ENCODE measurements at places on chromosomes 13 and 19. TPM values are rescaled to one million over a fixed set of nuclear protein-coding genes. Genes with fewer than 3 reads are reported as not detected.

The ZNF575 gene
- 2.8 TPM for total RNA-seq

The GPR18 gene
- total RNA-seq = 0.38 TPM

The PRDX2 gene
- 101 TPM for total RNA-seq

The OVOL3 gene
- total RNA-seq = not detected

The ERICH4 gene
- not detected for total RNA-seq

The IL4I1 gene
- total RNA-seq = 1.6 TPM

The RGL3 gene
- 55.8 TPM for total RNA-seq

GRCh38 chr19:39065928-39066327, 18.2 kb upstream of the ACP7 start:
- no peak for DNase-seq

GRCh38 chr19:46449228-46449627, 20.5 kb upstream of the PNMA8C start:
- no peak for DNase-seq

GRCh38 chr13:79401259-79402070, 4.6 kb downstream of the RBM26 start:
- DNase-seq = no peak

- DNase-seq = no peak
Measured at GRCh38 chr13:74243637-74244526, 109.7 kb upstream of the KLF12 start.

- DNase-seq = no peak
Measured at GRCh38 chr19:12726988-12727316, 3.2 kb upstream of the TNPO2 start.

GRCh38 chr19:32717496-32717895, 2.1 kb upstream of the TDRD12 start:
- no peak for DNase-seq

DNA sequence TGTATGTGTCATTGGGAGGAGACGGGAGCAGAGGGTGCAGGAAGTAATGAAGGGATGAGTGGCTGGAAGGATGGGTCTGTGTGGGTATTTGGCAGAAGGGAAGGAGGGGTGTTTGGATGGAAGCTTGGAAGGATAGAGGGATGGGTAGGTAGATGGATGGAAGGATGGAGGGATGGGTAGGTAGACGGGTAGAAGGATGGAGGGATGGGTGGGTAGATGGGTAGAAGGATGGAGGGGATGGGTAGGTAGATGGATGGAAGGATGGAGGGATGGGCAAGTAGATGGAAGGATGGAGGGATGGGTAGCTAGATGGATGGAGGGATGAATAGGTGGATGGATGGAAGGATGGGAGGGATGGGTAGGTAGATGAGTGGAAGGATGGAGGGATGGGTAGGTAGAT, 41.7 kb upstream of the EHD2 start:
- DNase-seq = no peak

DNA sequence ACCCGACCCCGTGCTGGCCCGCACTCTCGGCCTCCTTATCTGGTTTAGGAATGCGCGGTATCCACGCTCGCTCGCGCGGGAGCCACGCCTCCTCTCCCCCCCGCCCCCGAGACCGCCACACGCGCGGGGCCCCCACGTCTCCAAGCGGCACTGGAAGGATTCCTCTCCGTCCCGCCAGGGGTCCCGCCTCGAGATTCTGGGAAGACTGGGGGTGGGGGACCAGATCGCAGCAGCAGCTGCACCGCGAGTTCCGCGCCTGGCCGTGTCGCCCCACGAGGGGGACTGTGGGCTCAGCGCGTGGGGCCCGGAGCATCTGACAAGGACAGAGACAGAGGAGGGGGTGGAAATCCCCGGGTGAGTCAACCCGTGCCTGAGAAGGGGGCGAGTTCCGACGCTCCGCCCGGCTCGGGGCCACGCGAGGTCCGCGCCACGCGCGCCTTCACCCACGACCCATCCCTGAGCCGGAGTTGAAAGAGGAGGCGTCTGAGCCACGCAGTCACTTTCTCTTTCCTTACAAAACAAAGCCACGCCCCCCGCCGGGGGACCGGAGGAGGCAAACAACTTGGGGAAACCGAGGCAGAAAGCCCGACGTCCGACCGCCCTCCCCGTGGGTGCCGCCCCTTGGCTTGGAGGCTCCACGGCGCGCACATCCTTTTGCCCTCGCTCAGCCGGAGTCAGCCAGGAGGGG, 814 bp downstream of the S1PR2 start:
- peak; percentile 61 for DNase-seq

- DNase-seq = no peak
Measured at GRCh38 chr13:39603424-39603947, 493 bp upstream of the LHFPL6 start.

DNA sequence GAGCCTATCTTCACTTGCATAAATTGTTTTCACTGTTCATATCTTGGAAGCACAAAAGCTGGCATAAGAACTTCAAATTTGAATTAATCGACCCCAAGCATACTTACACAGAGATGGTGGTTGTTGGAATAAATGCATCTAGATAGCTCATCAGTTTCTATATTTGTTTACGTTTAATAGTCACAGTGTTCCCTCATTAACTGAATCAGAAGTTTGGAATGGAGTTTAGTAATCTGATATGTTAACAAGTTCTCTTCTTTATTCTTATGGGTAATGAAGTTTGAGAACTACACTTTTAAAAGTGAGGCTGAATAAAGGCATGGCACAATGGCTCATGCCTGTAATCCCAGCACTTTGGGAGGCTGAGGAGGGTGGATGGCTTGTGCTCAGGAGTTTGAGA, 886.7 kb upstream of the PCDH20 start:
- DNase-seq = no peak

DNA sequence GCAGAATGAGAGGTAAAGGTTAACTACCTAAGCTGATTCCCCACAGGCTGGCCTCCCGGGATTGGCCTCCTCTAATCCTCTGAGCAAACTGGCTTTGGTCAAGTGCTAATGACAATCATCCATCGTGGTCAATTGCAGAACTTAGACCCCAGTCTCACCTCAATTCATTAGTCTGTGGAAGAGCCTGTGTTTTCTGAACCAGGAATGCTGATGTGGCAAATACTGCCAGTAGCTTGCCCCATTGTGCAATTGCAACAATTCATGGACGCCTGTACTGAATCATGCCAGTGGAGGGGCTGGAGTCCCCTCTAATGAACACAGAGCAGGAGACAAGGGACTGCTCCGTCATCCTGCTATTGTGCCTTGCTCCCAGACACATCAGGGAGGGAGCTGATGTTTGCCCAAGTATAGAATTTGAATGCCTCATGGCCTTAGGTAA, 1256.5 kb downstream of the EFNB2 start:
- DNase-seq = no peak

DNA sequence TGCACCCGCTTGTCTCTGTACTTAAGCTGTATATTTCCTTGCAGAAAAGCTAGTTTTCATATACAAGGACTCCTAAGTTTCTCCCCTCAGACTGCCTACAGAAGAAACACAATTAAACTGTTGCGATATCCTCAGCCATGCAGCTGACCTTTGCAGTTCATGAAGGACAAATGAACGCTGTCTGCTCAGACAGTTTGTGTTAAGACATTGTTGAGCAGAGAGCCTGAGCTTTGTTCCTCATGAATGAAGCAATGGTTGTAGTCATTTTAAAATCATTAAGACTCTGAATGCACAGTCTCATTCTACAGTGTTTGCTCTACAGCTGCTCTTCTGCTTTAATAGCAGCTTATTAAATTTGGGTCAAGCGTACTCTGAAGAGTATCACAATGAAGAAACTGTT, 23.2 kb upstream of the MAB21L1 start:
- DNase-seq = no peak

DNA sequence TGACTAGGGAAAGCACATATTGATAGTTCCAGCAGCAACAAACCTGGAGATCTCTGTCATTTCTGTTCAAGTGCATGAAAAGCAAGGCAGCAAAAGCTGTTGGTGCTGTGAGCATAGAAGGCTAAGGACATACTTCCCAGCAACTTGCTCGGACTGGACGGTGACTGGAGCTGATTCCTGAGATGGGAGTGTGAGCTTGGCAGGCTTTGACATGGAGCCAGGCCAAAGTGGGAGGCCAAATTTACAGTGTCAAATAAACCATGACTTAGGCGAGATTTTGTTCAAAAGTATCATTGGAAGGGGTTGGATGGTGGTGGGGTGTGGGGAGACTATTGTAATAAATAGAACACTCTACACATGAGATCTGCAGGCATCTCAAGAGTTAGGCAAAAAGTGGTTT, 5.9 kb upstream of the ARGLU1 start:
- peak; percentile 56 for DNase-seq

DNA sequence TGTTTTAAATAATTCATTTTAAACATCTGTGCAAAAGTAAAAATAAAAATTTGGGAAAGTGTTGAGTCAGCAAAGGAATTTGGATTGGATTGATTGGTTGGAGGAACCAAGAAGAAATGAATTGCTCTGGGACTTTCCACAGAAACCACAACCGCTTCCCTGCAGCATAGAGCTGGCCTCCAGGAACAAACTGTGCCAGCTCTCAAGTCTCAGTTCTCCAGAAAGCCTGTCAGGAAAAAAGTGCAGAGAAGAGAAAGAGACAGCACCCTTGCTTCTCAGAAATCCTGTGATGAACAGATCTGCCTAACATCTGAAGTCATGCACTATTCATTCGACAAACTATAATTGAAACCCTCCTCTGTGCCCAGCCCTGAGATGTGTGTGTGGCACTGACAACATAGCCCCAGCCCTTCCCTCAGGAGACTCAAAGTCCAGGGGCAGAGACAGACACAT, 14.8 kb downstream of the LYPD3 start:
- DNase-seq = no peak

- DNase-seq = peak; percentile 65
Measured at GRCh38 chr19:13134626-13135025, 15.5 kb downstream of the STX10 start.

GRCh38 chr19:49981603-49982593, 20.9 kb upstream of the SIGLEC11 start:
- DNase-seq = no peak

- no peak for DNase-seq
Measured at GRCh38 chr13:34847766-34848165, 94.3 kb upstream of the NBEA start.

GRCh38 chr19:28563964-28564921, 648.7 kb downstream of the UQCRFS1 start:
- DNase-seq = no peak

- no peak for DNase-seq
Measured at GRCh38 chr13:103568314-103568713, 502.1 kb upstream of the SLC10A2 start.

- no peak for DNase-seq
Measured at GRCh38 chr19:13012690-13013608, 17.7 kb downstream of the NFIX start.

DNA sequence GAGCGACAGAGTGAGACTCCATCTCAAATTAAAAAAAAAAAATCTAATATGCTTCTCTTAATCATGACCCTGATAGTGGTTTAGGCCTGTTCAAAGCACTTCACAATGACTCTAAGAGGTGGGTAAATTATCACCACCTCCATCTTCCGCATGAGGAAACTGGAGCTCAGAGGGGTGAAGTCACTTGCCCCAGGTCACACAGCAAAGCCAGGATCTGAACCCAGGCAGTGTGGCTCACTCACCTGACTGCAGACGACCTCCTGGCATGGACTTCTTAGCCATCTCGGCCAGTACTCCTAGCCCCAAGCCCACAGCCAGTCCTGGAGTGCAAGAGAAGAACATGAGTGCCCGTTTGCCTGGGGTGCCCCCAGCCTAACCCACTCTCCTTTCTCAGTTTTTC, 6.9 kb downstream of the COQ8B start:
- no peak for DNase-seq

GRCh38 chr19:30209617-30210600, 162.3 kb upstream of the ZNF536 start:
- DNase-seq = no peak

GRCh38 chr19:17076543-17076991, 990 bp downstream of the MYO9B start:
- DNase-seq = no peak

DNA sequence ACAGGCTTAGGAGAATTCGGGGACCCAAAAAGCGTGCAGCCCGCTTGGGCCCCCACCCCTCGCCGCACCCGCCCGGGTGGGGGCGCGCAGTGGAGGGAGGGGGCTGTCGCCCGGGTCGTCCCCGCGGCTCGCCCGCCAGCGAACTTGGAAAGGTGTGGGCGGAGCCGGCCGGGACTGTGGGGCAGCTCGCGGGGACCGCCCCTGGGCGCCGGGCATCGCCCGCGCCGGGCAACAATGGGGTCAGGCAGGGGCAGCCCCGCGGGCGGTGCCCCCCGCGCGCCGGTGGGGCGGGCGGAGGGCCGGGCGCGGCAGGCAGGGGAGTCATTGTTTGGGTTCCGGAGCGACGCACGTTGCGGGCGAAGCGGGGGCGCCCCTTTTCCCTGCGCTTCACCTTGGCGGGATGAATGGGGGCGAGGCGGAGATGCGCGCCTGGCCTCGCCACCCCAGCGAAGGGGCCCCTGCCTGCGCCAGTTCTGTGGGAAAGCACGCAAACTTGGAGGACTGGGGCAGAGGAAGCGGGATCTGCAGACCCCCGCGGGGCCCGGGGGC, 647 bp upstream of the KLF12 start:
- peak; percentile 66 for DNase-seq

GRCh38 chr13:28530729-28531076, 35.8 kb upstream of the FLT1 start:
- DNase-seq = no peak

DNA sequence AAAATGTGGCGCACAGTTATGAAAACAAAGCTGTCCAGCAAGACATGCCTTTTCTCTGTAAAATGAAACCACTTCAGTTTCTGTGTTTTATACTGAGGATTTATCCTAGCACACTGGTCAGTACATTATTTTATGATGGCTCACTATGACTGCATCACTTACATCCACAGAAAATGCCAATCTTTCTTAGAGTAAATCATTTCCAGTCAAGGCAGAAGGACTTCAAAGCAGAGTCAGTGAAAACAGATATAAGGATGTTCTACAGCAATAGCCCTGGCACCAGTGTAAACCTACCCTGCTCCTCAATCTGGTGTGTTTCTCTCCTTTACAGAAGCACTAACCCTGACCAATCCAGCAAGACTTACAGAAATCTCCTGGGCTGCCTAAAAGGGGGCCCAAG, 473.5 kb downstream of the GPC6 start:
- no peak for DNase-seq

GRCh38 chr19:55621205-55621672, 3.1 kb downstream of the ZNF784 start:
- DNase-seq = no peak

GRCh38 chr13:77515785-77516184, 19.7 kb upstream of the SCEL start:
- no peak for DNase-seq

DNA sequence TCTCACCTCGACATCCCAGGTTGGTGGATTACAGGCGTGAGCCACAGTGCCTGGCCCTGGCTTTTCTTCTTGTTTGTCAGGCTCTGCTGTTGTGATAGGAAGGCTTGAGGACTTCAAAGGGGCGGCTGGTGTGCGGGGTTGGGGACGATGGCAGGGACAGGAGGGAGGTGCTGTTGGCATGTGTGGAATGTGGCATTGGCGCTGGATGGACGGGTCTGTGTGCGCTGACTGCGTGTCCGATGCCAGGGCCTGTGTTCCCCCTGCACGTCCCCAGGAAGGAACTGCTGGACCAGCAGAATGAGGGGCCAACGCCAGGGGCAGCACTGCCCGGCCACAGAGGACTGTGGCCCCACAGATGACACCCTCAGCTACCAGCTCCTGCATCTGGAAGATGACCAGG, 12.7 kb upstream of the PTBP1 start:
- DNase-seq = no peak

Data from lower lobe of right lung (tissue), 2 donors.